ENCODE measurements at places on chromosomes 3 and 15.
A peak's percentile ranks its signal among the peaks of the same experiment; 100 is the strongest.

- peak; percentile 57 for DNase-seq
Measured at GRCh38 chr15:43514241-43515057, 3.0 kb upstream of the MAP1A start.

- peak; percentile 8 for DNase-seq
Measured at GRCh38 chr15:42401544-42402454, 42.5 kb downstream of the CAPN3 start.

DNA sequence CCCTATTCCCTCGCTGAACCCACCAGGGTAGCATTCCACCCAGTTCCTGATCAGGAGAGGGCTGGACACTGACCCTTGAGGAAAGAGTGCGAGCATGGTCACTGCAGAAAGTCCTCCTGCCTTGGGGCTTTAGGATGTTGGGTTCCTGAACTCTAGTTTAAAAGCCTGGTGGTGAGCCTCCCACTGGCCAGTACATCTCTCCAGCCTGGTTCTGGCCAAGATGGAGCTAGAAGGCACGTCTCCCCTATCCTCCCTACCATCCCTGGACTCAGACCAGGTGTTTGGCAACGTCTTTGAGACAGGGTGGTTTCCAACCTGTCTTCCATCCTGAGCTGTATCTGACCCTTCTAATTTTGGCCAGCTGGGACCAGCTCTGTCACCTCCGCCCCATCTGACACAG is 31.4 kb downstream of the NBEAL2 start:
- no peak for DNase-seq

GRCh38 chr15:42608110-42608531 is 32.7 kb downstream of the STARD9 start:
- DNase-seq, result peak; percentile 52

DNA sequence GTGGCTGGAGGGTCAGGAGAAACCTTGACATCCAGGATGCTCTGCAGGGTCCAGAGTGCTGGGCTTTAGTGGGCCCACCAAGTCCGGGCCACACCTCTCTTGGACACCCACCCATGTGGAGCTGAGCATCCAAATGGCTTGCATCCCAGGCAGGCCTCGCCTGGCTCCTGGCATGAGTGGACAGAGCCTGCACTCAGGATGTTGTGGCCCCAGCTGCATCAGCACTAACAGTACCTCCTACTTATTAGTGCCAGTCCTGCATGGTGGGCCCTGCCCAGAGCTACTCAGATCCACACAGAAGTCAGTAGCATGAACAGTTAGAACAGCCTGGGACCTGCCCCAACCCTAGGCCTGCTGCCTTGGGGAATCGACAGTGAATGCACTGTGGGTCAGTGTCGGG is 42.2 kb upstream of the MRPS22 start:
- DNase-seq, result no peak

- DNase-seq, result no peak
Measured at GRCh38 chr3:149150436-149150835, 21.0 kb downstream of the HPS3 start.

DNA sequence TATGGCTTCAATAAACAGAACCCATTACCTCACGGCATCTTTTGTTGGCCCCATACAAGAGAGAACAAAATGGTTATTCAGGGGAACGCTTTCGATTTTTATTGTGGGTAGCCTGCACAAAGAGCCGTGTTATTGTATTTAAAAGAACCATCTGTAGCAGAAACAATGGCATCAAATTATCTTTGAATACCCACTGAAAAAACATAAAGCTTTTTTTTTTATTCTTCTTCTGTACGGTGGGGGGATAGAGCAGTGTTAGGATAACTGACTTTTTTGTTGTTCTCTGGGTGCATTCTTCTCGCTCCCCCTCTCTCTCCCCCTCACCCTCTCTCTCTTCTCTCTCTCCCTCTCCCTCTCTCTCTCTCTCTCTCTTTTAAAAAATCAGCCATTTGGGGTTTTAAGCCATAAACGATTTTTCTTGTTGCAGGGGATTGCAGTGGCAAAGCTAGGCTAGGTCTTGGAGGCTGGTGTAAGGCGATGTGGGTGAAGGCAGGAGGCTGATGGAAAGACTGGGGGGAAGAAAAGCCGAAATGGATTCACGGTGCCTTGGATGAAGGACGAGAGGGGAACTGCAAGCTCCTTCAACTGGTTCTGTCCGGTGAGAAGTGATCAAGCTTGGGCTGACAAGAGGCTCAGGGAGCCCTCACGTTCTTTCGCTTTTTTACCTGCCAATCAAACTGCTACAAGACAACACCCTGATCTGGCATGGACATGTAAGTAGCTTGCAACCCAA is 12.4 kb upstream of the SOX2 start:
- no peak for DNase-seq

DNA sequence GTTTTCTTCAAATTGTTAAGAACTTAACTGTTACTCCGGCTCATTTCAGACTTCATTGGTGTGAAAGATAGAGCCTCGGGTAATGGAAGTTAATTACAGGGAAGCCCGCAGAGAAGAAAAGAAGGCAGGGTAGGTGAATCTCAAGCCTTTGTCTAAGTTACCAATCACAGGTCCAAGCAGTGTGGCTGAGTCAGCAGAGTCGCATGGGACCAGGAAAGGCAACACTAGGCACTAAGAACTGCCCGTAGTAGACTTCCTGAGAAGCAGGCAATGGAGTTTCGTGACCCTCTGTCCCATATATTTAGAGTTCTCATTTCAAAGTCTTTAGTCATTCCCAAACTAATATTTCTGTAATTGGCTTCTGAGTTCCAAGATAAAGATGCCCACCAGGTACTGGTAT is 122.9 kb upstream of the STT3B start:
- no peak for DNase-seq

DNA sequence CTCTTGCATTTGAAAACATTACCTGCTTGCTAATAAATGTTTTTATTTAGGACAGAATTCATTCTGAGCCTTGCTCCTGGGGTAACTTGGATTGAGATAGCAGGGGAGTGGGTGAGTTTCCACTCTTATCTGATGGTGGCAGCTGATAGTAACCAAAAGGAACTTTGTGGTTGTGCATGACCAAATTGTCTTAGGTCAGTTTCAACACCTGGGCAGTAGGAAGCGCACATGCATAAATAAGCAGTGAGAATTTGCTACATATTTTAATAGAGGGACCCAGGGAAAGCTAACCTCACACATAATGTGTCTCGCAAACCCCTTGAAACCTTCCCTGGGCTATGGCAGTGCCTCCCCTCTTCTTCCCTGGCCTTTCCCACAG is 65.4 kb upstream of the XCR1 start:
- DNase-seq, result no peak

GRCh38 chr3:57942872-57943283 is 65.3 kb upstream of the FLNB start:
- no peak for DNase-seq
